ENCODE measurements at places on chromosomes 2 and 18.

DNA sequence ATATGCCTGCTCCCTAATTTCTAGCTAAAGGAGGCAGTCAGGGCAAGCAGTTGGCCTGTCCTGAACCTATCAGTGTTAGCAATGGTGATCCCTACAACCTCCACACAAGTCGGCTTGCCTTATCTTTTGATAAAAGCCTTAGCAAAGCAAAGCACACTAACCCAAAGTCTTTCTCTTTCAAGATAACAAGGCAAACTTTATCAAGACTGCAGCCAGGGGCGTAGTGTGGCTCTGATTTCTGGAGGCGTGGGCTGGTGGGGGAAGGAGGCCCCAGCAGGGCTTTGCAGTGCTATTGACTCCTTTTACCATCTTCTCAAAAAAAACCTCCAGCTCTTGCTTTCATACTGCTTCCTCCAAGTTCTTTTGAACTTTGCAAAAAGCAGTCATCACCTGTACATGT, 40.2 kb upstream of the LAMA1 start:
- no peak for DNase-seq

DNA sequence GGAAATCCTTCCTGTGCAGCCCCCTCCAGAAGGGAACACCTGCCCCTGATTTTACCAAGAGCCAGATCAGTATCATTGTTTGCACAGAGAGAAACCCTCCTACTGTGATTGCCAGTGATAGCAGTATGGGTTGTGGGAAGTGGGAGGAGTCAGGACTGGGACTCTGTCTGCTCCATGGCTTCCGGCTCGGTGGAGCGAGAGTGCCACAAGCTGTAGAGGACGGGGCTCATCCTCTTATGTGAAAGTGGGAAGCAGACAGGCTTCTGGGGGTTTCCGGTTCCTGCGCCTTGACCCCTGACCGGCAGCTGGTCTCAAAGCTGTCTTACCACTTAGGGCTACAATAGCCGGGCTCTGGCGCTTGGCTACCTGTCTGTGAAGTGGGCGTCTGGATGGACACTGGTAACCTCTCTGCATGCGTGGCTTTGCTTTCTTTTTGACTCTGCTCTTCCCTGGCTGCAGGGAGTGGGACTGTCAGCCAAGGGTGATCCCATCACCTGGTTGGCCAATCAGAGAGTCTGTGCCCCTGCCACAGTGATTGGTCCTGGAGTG, 79.7 kb downstream of the BCL2L11 start:
- DNase-seq, result peak; percentile 11

GRCh38 chr2:59791004-59791618, 762.3 kb downstream of the BCL11A start:
- DNase-seq, result no peak

- DNase-seq, result no peak
Measured at GRCh38 chr2:120844070-120844738, 108.5 kb downstream of the GLI2 start.

GRCh38 chr2:147051814-147052213, 793.0 kb upstream of the ACVR2A start:
- DNase-seq, result no peak

- no peak for DNase-seq
Measured at GRCh38 chr2:133426791-133427190, 141.5 kb downstream of the NCKAP5 start.

GRCh38 chr2:238286551-238286950, 1.9 kb downstream of the PER2 start:
- no peak for DNase-seq

GRCh38 chr2:97067279-97068004, 27.2 kb downstream of the FAHD2B start:
- no peak for DNase-seq

GRCh38 chr18:30819619-30820018, 222.9 kb downstream of the DSC3 start:
- no peak for DNase-seq

Data from GM23338 (cell line).